ENCODE measurements at places on chromosomes 4 and X. TPM values are rescaled to one million over a fixed set of nuclear protein-coding genes. Genes with fewer than 3 reads are reported as not detected.

CAMK2D gene
- 29.9 TPM for total RNA-seq

HTRA3 gene
- not detected for total RNA-seq

BBS12 gene
- total RNA-seq: 0.80 TPM

ASB5 gene
- not detected for total RNA-seq

IL21 gene
- total RNA-seq: 0.08 TPM

FANCB gene
- 1.5 TPM for total RNA-seq

LPAR4 gene
- total RNA-seq: not detected

DNA sequence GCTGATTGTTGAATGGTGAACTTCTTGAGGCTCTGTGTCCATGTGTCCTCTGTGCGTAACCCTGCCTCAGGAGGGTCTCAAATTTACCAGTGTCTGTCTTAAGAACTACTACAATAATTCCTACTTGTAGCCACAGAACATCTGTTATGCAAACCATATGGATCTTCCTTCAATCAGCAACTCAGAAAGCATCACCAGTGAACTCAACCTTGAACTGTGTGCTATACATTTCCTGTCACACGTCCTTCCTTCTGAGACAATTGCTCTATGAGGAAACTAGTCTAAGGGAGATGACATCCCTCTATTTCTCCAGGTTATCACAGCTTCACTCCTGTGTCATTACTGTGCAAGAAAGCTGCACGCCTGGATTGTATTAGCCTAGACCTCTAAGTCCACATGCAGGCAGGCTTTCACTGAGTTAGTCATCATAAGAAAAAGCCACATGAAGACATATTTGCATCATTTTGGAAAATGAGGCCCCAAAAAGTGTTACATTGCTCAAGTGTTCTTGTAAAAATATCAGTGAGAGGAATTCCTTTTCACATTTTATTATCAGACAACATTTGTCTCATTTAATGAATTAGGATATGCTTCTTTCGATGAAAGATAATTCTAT lies 157.8 kb downstream of the AFF2 start:
- no peak for DNase-seq
- no peak overlapping the region for H3K27ac ChIP-seq
- H3K4me3 ChIP-seq: no peak overlapping the region
- H3K4me1 ChIP-seq: no peaks in the 10 kb centered on the region

GRCh38 chr4:184282895-184283654 lies 65.4 kb upstream of the ENPP6 start:
- no peaks in the 10 kb centered on the region for H3K27me3 ChIP-seq
- no peak for DNase-seq
- no peak overlapping the region for H3K4me3 ChIP-seq
- H3K27ac ChIP-seq: no peak overlapping the region
- no peaks in the 10 kb centered on the region for H3K36me3 ChIP-seq

- no peaks in the 10 kb centered on the region for H3K36me3 ChIP-seq
- H3K4me1 ChIP-seq: no peaks in the 10 kb centered on the region
- H3K27ac ChIP-seq: no peak overlapping the region
Measured at GRCh38 chr4:147096667-147097604, 151.3 kb upstream of the TTC29 start.

DNA sequence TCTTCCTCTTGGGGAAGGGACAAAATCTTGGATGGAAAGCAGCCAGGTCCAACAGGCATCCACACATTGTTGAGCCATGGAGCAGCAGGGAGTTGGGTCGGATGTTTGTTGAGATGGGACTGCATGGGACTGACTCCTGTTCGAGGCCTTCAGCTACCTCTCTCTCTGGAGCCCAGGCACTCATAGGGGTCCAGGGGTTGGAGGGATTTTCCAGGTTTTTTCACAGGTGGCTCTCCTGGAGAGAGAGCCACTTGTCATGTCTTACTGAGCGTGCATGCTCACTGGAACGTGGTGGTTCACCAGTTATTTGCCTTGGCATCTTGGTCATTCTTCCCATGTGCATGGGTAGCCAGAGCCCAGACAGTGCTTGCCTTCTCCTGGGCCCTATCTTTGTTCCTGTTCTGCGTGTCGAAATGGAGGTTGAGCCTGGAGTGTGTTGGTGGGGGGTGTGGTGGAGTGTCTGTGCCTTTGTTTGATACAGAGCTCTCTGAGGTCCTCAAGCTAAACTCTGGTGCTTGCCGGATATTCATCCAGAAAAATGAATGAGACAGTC lies 60.6 kb downstream of the NBDY start:
- no peak overlapping the region for H3K27ac ChIP-seq
- no peaks in the 10 kb centered on the region for H3K27me3 ChIP-seq
- DNase-seq: no peak
- no peaks in the 10 kb centered on the region for H3K36me3 ChIP-seq
- no peak overlapping the region for H3K4me3 ChIP-seq
- H3K4me1 ChIP-seq: peaks cover 16% of the 10 kb centered on the region

- no peaks in the 10 kb centered on the region for H3K4me1 ChIP-seq
- H3K4me3 ChIP-seq: no peak overlapping the region
- no peak overlapping the region for H3K27ac ChIP-seq
- H3K36me3 ChIP-seq: no peaks in the 10 kb centered on the region
Measured at GRCh38 chr4:80115368-80116181, 42.5 kb upstream of the ANTXR2 start.

- no peak overlapping the region for H3K4me3 ChIP-seq
- H3K27me3 ChIP-seq: no peaks in the 10 kb centered on the region
- no peaks in the 10 kb centered on the region for H3K36me3 ChIP-seq
- no peak for DNase-seq
- H3K4me1 ChIP-seq: peaks cover 10% of the 10 kb centered on the region
Measured at GRCh38 chr4:38950159-38950558, 82.0 kb downstream of the TMEM156 start.

DNA sequence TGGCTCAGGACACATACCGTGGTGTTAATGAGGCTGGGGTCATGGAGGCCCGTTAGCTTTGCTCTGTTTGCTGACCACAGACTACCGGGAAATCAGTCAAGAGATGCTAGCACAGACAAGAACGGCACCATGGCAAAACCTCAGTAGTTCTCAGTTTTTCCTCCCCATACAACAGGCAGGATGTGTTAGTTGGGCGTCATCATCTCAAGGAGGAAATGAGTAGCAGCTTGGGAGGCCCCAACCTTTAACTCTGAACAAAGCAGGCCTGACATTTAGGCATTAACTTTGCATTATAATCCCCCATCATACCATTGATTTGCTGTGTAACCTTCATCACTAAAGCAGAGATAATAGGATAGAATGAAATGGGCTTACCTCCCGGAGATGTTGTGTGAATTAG lies 714.2 kb downstream of the RPA4 start:
- no peaks in the 10 kb centered on the region for H3K36me3 ChIP-seq
- H3K27ac ChIP-seq: no peak overlapping the region
- H3K27me3 ChIP-seq: no peaks in the 10 kb centered on the region
- DNase-seq: no peak

DNA sequence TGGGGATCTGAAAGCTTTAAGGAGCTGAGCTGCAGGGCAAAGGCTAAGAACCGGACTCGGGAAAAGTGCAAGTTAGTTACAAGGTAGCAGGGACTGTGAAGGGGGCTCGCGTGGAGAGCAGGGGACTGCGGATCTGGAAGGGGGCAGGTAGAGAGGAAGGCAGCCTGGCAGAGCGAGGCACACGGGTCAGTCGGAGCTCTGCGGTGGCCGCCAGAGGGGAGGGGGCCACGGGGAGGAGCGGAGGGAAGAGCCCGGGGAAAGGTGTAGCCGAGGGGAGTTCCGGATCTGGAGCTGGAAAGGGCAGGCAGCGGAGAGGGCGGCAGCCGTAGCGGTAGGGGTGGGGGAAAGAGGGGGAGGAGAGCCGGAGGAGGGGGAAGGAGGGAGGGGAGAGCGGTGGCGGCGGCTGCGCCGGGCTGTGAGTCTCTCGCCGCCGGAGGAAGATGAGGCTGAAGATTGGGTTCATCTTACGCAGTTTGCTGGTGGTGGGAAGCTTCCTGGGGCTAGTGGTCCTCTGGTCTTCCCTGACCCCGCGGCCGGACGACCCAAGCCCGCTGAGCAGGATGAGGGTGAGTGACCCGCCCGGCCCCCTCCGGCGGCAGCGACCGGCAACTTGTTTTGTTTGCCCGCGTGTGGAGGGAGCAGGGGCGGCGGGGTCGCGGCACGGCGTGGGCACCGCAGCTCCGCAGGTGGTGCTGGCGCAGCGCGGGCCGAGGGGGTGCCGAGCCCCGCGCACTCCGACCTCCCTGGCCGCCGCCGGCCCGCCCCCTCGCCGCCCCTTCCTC lies at the start of gene GALNT7:
GALNT7 (plus strand) TSS at position 416 of the 782 bp plus-strand sequence; CDS start at position 441, 25 bp downstream.
- H3K27me3 ChIP-seq: no peaks in the 10 kb centered on the region
- H3K36me3 ChIP-seq: no peaks in the 10 kb centered on the region
- peak within 1 kb of the TSS; percentile 58 for H3K27ac ChIP-seq
- peaks cover 20% of the 10 kb centered on the region for H3K4me1 ChIP-seq
- DNase-seq: peak; percentile 52

- peak; percentile 20 for DNase-seq
- no peaks in the 10 kb centered on the region for H3K36me3 ChIP-seq
Measured at GRCh38 chr4:82201805-82202641, 171.8 kb downstream of the HNRNPD start.

DNA sequence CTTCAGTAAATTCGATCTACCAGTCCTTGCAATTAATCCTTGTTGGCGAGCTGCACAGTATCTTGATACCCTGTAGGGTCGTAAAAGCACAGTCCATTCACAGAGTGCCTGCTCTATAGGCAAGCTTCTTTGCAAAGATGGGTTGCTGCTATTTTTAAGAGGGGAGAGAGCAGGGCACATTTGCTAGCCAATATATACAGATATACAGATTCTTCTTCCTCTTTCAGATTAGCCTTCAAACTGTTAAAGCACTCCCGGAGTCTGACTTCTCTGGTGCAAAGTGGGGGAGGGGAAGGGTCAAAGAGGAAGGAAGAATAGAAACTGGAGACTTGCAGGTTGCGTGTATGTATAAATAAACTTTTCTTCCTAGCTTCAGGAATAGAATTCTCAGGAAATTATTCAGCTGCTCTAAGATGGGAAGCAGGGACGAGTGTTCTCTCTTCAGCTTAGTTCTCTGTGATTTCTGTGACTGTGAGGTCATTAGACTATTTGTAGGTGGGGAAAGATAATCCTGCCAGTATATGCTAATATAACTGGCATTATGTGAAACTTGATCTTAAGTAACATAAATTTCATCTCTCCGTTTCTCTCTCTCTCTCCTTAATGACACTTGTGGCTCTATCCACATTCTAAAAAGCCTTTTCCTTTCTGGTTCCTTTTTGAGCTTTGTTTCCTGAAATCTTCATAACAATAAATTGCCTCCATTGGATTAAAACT lies at the start of gene CYSLTR1:
CYSLTR1 (minus strand) TSS at position 242 of the 717 bp plus-strand sequence. CDS start 53,865 bp downstream, outside the sequence.
- H3K4me1 ChIP-seq: peaks cover 19% of the 10 kb centered on the region
- no peaks in the 10 kb centered on the region for H3K27me3 ChIP-seq
- H3K36me3 ChIP-seq: no peaks in the 10 kb centered on the region
- DNase-seq: no peak

GRCh38 chrX:3252744-3253143 lies 93.7 kb downstream of the MXRA5 start:
- no peaks in the 10 kb centered on the region for H3K27me3 ChIP-seq
- H3K4me3 ChIP-seq: no peak overlapping the region
- H3K36me3 ChIP-seq: no peaks in the 10 kb centered on the region
- H3K27ac ChIP-seq: no peak overlapping the region
- H3K4me1 ChIP-seq: no peaks in the 10 kb centered on the region

GRCh38 chr4:174358829-174359228 lies 75.1 kb downstream of the CEP44 start:
- no peaks in the 10 kb centered on the region for H3K27me3 ChIP-seq
- DNase-seq: no peak
- no peaks in the 10 kb centered on the region for H3K36me3 ChIP-seq
- no peaks in the 10 kb centered on the region for H3K4me1 ChIP-seq
- H3K4me3 ChIP-seq: no peak overlapping the region

- DNase-seq: no peak
- no peaks in the 10 kb centered on the region for H3K27me3 ChIP-seq
- no peaks in the 10 kb centered on the region for H3K4me1 ChIP-seq
- H3K27ac ChIP-seq: no peak overlapping the region
Measured at GRCh38 chr4:69727426-69727825, 33.0 kb downstream of the SULT1B1 start.

GRCh38 chr4:123116412-123116811 lies 194.0 kb upstream of the NUDT6 start:
- no peak overlapping the region for H3K27ac ChIP-seq
- H3K36me3 ChIP-seq: no peaks in the 10 kb centered on the region
- H3K4me1 ChIP-seq: no peaks in the 10 kb centered on the region
- H3K27me3 ChIP-seq: no peaks in the 10 kb centered on the region
- H3K4me3 ChIP-seq: no peak overlapping the region

- no peak overlapping the region for H3K27ac ChIP-seq
- no peak for DNase-seq
- H3K4me3 ChIP-seq: no peak overlapping the region
Measured at GRCh38 chrX:78378476-78379115, 51.2 kb upstream of the CYSLTR1 start.

GRCh38 chr4:26723216-26723615 lies 137.4 kb upstream of the STIM2 start:
- H3K4me1 ChIP-seq: peaks cover 3% of the 10 kb centered on the region
- no peaks in the 10 kb centered on the region for H3K27me3 ChIP-seq
- peak; percentile 12 for DNase-seq
- H3K4me3 ChIP-seq: no peak overlapping the region
- H3K36me3 ChIP-seq: no peaks in the 10 kb centered on the region
- no peak overlapping the region for H3K27ac ChIP-seq

- DNase-seq: no peak
- peaks cover 15% of the 10 kb centered on the region for H3K4me1 ChIP-seq
- no peak overlapping the region for H3K4me3 ChIP-seq
- H3K27ac ChIP-seq: no peak overlapping the region
- H3K27me3 ChIP-seq: no peaks in the 10 kb centered on the region
Measured at GRCh38 chr4:184528713-184529112, 54.4 kb upstream of the IRF2 start.

GRCh38 chrX:131216828-131217227 lies 72.3 kb downstream of the IGSF1 start:
- no peaks in the 10 kb centered on the region for H3K4me1 ChIP-seq
- H3K27ac ChIP-seq: no peak overlapping the region
- H3K4me3 ChIP-seq: no peak overlapping the region

- no peaks in the 10 kb centered on the region for H3K4me1 ChIP-seq
- no peak for DNase-seq
- peaks cover 4% of the 10 kb centered on the region for H3K27me3 ChIP-seq
- H3K36me3 ChIP-seq: no peaks in the 10 kb centered on the region
Measured at GRCh38 chr4:87865960-87866598, 33.3 kb downstream of the MEPE start.

DNA sequence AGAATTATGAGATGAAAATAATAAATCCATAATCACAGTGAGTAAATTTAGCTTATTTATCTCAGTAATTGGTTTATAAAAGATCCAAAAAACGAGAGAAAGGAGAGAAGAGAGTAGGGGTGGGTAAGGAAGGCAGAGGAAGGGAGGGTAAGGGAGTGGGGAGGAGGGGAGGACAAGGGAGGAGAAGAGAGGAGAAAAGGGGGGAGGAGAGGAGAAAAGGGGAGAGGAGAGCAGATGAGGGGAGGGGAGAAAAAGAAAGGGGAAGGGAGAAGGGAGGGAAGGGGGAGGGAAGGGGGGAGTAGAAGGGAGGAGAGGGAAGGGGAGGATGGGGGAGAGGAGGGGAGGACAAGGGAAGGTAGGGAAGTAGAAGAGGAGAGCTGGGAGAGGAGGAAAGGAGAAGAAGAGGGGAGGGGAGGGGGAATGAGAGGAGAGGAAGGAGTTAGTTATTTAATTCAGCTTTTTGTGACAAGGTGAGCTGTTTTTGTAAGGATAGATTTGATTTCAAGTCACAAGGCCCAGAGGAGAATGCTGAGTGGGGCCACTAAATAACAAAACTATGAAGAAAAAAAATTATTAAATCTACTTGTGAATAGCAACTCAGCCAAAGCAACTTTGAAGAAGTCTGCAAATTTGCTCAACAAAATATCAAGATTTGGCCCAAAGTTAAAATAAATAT lies 454.3 kb downstream of the ARAP2 start:
- no peak for DNase-seq
- no peaks in the 10 kb centered on the region for H3K4me1 ChIP-seq
- H3K36me3 ChIP-seq: no peaks in the 10 kb centered on the region
- no peaks in the 10 kb centered on the region for H3K27me3 ChIP-seq
- H3K27ac ChIP-seq: no peak overlapping the region

Measured in CD4-positive, alpha-beta T cell (primary cell).